WTC11 (cell line): ENCODE measurements at places on chromosomes 2 and 18. TPM values are rescaled to one million over a fixed set of nuclear protein-coding genes. Genes with fewer than 3 reads are reported as not detected.

Gene SRBD1
- 19.1 to 23.4 TPM (median 22.8 TPM) in 3 replicates for total RNA-seq

Gene SLC9A2
- total RNA-seq = 0.07 to 0.16 TPM (median 0.11 TPM) in 3 replicates

Gene RNASEH1
- total RNA-seq = 34.0 to 44.4 TPM (median 38.7 TPM) in 3 replicates

Gene RIT2
- 0.64 to 1.5 TPM (median 1.4 TPM) in 3 replicates for total RNA-seq

Gene ERFE
- 4.5 to 6.3 TPM (median 6.0 TPM) in 3 replicates for total RNA-seq

DNA sequence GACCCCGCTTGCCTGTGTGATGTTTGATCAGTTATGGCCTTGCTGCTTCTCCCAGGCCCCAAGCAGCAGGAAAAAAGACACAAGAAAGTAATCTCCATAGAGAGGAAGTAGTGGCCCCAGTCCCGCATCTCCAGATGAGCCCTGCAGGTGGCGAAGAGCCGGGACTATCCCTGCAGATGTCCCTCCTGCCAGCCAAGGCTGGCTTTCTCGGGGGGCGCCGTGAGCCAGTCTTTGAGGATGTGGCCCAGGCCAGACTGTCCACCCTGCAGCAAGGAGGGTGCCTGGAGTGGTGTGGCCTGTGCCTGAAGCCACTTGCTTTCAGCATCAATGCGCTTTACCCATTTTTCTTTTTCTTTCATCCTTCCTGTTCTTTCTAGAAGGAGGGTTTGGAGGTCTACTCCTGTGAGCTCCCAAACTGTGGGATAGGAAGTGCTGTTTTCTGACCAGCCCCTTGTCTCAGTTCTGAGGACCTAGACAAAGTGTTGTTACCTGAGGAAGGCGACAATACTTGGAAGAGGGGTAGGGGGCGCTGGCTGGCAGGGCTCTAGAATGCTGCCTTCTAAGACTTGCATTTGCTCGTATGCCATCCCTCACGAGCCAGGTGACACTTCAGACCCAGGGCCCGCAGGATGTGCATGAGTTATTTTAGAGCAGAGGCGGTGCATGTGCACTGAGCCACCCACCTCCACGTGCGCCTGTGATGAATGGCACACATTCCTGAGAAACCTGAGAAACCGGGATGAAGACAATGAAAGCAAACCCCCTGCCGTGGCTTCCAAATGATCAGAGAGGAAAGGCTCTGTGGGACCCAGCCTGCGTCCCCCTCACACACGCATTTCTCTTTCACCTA, 255.8 kb downstream of the FBXO15 start:
- H3K27ac ChIP-seq = peak overlapping the region; percentile 84
- peaks cover 61% of the 10 kb centered on the region for H3K4me1 ChIP-seq
- H3K4me3 ChIP-seq = peak overlapping the region; percentile 47
- peak; percentile 72 for DNase-seq
- H3K36me3 ChIP-seq = no peaks in the 10 kb centered on the region

- peaks cover 59% of the 10 kb centered on the region for H3K27me3 ChIP-seq
- DNase-seq = no peak
- H3K4me1 ChIP-seq = peaks cover 19% of the 10 kb centered on the region
- H3K4me3 ChIP-seq = peak overlapping the region; percentile 78
- H3K27ac ChIP-seq = no peak overlapping the region
These were observed 522 bp upstream of the SRD5A2 start for GRCh38 chr2:31581124-31581795.

DNA sequence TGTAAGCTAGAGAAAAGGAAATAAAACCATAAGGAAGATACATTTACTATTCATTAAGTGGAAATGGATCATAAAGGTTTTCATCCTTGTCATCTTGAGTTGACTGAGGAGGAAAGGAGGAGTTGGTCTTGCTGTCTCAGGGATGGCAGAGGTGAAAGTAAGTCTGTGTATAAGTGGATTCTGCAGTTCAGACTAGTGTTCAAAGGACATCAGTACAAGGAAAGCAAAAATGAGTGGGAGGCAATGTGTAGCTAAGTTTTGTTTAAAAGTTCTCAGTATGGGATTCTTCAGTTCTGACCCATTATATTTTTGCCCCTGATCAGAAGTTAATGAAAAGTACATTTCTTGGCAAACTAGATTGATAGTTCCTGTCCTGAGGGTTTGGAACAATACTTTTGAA, 18.9 kb downstream of the SLC20A1 start:
- H3K27ac ChIP-seq = peak overlapping the region; percentile 25; the same call in 1 of the 2 replicates
- no peak for DNase-seq
- H3K27me3 ChIP-seq = no peaks in the 10 kb centered on the region
- H3K4me3 ChIP-seq = no peak overlapping the region

DNA sequence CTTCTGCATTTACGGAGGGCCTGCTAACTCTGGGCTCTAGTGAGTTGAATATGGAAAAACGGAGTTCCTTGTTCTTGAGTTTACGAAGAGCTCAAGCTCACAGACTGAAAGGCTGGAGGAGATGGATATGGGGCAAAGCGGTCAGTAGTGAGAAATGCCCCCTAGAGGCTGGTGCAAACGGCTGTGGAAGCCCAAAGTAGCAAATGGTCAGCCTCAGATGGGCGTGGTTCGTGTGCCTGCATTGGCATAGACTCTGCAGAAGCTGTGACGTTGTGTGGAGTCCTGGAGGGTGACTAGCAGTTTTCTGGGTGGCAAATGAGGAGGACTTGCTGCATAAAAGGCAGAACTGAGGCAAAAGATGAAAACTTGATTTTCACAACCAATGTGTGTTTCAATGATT, 93.6 kb upstream of the TWIST2 start:
- no peak overlapping the region for H3K27ac ChIP-seq
- no peak overlapping the region for H3K4me3 ChIP-seq

- peaks cover 27% of the 10 kb centered on the region for H3K4me1 ChIP-seq
- 0 out of 2 replicates have a peak overlapping the region, but pooled peaks have one; percentile 42 for H3K27ac ChIP-seq
- peaks cover 27% of the 10 kb centered on the region for H3K27me3 ChIP-seq
- no peak for DNase-seq
These were observed 5.8 kb downstream of the TSHZ1 start for GRCh38 chr18:75216212-75216910.

DNA sequence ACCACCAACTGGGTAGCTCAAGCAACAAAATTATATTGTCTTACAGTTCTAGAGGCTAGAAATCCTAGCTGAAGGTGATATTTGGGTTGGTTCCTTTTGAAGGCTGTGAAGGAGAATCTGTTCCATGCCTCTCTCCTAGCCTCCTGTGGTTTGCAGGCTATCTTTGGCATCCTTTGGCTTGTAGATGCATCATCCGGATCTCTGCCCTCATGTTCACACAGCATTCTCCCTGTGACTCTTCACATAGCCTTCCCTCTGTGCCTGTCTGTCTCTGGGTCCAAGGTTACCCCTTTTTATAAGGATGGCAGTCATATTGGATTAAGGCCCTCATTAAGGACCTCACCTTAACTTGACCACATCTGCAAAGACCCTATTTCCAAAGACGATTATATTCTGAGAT, 78.6 kb upstream of the MAP3K20 start:
- H3K4me1 ChIP-seq = peaks cover 8% of the 10 kb centered on the region; the same call in 1 of the 2 replicates
- no peak overlapping the region for H3K27ac ChIP-seq
- H3K36me3 ChIP-seq = no peaks in the 10 kb centered on the region
- H3K27me3 ChIP-seq = no peaks in the 10 kb centered on the region
- DNase-seq = no peak
- H3K4me3 ChIP-seq = no peak overlapping the region

GRCh38 chr2:137964066-137964858, at the start of gene HNMT:
Gene HNMT (plus strand): TSS chr2:137964473. CDS start chr2:137964492, 19 bp downstream.
- H3K27ac ChIP-seq = peak within 1 kb of the TSS; percentile 93
- H3K27me3 ChIP-seq = no peaks in the 10 kb centered on the region
- peak; percentile 13 for DNase-seq
- H3K36me3 ChIP-seq = no peaks in the 10 kb centered on the region
- peaks cover 20% of the 10 kb centered on the region for H3K4me1 ChIP-seq

- no peaks in the 10 kb centered on the region for H3K36me3 ChIP-seq
- no peaks in the 10 kb centered on the region for H3K27me3 ChIP-seq
- no peak for DNase-seq
- H3K4me1 ChIP-seq = peaks cover 4% of the 10 kb centered on the region
These were observed 131.6 kb downstream of the BCL2 start for GRCh38 chr18:63187791-63188460.

- no peak overlapping the region for H3K4me3 ChIP-seq
- no peaks in the 10 kb centered on the region for H3K4me1 ChIP-seq
These were observed 332.6 kb downstream of the SUCLG1 start for GRCh38 chr2:84126530-84126929.
